Activated CD8-positive, alpha-beta memory T cell treated with anti-CD3 and anti-CD28 coated beads for 48 hours (primary cell): ENCODE measurements at places on chromosomes 3 and 15.

- no peak for DNase-seq
Observed at GRCh38 chr3:66416556-66417304, 84.1 kb downstream of the LRIG1 start.

DNA sequence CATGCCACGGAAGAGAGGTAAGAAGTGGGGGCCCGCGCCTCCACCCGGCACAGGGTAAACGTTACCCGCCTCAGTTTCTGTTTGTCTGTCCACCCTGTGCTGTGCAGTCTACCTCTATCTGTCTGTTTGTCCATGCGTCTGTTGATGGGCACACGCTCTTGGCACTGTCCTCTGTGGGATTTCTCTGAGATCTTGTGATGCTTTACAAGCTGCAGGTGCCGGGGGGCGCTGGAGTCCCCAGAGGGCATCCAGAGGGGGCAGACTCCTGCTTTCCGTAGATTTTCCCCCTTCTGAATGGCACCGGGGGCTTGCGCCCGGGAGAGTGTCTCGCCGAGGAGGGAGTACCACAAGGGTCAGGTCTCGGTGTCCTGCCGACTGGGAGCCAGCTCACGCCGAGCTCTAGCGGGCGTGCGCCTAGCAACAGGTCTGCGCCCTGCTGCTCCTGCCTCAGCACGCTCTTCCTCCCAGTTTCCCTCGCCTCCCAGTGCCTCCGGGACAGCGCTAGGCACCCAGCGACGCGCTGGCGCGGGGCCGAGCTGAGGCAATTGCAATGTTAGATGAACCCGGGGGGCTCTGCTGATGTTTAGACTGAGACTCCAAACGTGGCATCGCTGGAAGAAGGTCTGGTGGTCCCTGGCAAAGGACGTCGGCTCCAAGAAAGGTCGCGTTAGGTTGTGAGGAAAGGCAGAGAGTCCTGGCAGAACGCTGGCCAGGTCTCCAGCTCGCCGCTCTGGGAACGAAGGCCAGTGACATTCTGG is 667 bp downstream of the CEMIP start:
- DNase-seq, result no peak

DNA sequence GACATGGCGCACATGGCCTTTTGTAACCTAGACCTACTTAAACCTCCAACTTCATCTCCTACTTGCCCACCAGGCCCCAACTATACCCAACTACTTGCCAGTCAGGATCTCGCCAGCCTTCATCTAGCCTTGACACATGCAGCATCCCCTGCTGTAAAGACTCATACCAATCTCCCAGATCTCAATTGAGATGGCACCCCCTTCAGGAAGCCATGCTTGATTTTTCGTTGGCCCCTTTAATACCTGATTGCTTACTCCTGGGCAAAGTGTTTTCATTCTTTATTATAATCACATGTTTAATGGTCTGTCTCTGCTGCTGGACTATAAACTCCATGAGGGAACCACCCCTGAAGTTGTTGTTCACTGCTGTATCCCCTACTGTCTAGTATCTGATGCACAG is 150.8 kb downstream of the SOX2 start:
- DNase-seq, result no peak

DNA sequence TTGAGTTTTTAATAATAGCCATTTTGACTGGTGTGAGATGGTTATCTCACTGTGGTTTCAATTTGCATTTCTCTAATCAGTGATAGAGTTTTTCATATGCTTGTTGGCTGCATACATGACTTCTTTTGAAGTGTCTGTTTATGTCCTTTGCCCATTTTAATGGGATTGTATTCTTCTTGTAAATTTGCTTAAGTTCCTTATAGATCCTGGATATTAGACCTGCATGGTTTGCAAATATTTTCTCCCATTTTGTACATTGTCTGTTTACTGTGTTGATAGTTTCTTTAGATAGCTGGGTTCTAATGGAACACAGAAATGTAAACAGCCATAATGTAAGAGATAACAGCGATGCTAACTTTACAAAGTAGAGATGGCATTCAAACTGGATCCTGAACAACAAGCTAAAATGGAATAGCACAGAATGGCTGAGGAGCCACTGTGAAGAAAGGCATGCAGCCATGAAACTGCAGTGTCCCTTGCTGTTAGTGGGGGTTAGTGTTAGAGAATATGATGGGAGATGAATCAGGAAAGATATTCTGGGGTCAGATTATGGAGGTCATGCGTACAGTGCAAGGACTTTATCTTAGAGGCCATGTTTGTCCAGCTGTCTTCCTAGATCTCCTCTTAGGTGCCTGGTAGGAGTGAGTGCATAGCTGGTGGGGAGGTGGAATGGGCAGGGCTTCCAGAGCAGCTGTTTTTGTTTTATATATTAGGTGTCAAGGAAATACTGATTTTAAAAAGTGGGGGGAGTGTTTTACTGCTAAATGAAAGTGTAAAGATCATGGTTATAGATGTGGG is 48.1 kb downstream of the BBS4 start:
- no peak for DNase-seq

DNA sequence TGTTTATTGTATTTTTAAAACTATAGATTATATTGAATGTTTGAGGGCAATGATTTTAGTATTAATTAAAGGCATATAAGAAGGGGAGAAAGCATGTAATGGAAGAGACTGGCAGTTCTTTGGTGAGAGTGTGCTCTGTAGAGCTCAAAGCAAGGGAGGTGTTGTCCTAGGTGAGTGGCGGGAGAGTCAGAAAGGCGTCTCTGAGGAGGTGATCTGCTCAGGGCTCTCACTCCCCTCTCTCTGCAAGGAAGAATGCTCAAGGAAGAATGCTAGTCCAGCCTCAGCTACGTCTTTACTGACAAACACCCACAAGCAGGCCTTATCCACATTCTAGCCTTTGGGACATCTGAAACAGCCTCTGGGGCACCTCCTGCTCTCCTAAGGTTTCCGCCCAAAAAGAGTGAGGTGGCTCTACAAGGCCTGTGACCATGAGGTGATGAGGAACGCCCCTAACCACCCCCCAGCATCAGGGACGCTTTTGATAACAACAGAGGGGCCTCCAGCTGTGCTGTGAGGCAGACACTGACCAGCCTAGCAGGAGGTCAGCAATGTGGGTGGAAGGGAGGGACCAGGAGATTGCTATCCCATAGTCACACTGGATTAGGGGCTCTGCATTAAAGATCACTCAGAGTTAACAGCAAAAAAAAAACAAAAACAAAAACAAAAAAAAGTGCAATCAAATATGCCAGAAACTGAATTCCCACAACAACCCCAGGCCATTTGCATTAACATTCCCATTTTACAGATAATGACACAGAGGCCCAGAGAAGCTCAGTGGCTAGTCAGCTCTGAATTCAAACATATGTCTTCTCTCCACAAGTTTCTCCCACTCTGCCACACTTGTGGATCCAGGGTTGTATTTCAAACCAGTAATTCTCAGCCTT is 202.2 kb upstream of the CTNNB1 start:
- no peak for DNase-seq

GRCh38 chr3:65277798-65278197 is 590.0 kb upstream of the ADAMTS9 start:
- no peak for DNase-seq

DNA sequence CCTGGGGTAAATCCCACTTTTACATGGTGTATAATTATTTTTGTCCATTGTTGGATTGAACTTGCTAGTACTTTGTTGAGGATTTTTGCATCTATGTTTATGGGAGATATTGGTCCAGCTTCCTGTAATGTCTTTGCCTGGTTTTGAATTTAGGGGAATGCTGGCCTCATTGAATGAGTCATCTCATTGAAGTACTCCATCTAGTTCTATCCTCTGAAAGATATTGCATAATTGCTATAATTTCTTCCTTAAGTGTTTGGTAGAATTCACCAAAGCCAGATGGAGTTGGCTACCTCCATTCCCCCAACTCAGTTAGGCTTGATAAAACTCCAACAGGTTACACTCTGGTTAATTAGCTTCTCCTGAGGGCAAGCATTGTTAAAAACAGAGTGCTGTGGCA is 237.4 kb upstream of the TGFBR2 start:
- no peak for DNase-seq

DNA sequence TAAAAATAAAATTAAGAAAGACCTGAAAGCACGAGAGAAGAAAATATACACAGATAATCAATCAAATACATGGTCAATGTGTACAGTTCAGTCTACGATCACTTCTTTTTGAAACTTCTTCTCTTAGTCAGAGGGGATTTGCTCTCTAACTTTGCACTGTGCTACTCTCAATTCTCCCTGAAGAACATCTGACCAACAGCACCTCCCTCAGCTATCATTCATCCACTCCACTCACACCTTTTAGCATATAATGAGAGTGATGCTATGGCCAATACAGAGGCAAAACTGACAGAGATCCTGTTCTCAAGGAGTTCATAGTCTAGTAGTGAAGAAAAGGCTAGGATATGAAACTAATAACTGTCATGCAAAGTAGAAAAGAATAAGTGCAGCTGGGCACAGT is 45.9 kb downstream of the P3H2 start:
- no peak for DNase-seq

DNA sequence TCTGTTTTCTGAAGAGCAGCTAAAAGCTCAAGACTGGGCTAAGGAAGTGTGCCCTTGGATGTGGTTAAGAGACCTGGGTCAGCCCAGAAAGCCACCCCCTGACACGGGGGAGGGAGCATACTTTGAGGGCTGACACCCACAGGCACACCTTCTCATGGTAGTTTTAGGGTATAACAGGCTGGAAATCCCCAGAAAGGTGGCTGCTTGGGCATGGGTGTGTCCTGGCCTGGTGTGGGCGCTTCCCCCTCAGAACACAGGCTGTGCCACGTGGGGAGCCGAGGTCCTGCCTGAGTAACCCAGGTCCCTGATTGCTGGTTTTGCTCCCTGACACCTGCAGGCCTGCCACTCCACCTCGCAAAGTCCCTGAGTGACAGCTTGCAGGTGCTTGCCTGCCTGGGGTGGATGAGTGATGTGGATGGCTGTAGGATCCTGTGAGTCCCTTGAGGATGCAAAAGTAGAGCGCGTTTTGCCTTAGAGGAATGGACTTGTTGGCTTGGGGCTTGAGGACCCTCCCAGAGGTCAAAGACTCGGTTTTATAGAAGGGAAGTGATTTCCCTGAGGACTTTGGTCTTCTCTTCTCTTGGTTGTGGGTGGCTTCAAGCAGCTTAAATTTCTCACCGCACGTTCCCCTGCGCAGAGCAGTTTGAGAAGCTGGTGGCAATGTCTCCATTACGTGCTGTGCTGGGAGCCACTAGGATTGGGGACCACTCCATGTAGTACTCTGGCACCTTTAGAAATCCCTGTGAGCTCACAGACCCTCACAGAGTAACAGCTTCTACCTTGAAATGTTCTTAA is 94.4 kb downstream of the DNASE1L3 start:
- peak; percentile 14 for DNase-seq

DNA sequence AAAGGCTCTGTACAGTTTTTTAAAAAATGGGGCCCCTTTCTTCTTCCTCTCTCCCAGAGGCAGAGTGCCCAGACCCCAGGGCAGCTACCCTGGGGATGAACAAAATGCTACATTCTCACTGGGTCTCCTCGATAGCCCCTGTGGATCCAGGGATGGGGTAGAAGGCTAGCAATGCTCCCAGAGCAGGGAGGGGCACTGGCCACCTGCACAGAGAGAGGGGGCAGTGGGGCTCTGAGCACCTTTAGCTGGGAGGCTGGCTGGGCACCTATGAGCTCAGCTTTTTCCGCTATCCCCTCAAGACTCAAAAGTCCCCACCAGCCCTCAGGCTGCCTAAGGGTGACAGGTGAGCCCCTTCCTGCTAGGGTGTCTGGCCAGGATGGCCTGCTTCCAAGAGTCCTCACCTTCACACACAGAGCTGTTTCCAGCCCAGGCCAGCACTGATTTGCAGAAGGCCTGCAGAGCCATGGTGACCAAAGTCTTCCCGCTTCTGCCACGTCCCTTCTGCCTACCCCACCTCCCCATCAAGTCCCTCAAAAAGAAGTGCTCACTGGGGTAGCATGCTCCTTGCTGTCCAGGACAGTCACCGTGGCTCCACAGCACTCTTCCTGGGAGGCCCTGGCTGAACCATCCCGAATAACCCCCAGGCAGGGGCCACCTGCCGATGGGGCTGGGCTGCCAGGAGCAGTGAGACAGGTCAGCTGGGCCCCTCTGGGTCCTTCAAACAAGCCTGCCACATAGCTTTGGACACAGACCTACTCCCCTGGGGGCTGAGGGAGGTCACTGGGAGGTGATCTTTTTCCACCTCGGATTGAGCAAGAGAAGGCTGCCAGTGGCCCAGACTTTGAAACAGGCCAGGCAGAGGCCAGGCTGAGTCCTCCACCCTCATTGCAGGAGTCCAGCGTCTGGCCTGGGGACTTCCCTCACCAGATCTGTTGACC is 20.4 kb downstream of the BMF start:
- no peak for DNase-seq

DNA sequence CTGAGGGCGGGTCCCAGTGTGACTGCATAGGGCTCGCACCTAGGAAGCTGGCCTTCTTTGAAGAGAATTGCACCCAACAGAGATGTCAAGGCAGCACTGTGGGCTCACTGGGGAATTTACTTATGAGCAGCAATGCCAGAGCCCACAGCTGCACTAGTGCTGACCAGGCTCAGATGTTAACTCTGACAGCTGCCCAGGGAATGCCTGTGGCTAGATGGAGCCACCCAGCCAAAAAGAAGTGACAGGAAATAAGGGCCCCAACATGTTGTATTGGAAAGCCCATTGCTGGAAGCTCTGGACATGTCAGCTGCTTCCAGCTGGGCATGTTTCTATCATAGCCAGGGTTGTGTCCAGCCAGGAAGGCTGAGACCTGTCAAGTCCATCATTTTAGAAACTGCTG is 90.9 kb upstream of the ZNF280D start:
- DNase-seq, result no peak

- no peak for DNase-seq
Observed at GRCh38 chr15:86555939-86556338, 476.3 kb downstream of the AGBL1 start.

- DNase-seq, result no peak
Observed at GRCh38 chr3:196519718-196520082, 4.6 kb upstream of the SMCO1 start.

DNA sequence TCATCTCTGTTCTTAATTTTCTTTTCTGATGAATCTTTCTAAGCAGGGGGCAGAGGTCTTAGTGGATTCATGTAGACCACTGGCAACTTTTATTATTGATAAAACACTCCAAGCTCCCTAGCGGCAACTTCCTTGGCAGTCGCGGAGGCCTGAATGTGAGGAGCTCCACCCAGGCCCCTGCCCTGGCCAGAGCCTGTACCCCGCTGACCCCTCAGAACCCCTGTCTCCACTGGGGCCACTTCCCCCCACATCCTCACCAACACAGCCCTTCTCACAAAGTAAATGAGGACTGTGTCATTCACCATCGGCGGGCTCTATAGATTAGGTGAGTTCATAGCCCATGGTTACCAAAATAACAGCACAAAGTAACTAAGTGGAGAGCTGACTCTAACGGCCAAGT is 111.6 kb downstream of the TPRA1 start:
- DNase-seq, result no peak

- no peak for DNase-seq
Observed at GRCh38 chr3:173397161-173398110, at the start of gene NLGN1. TSS of gene NLGN1 (plus strand) at chr3:173397744.

GRCh38 chr15:71669688-71670087 is 140.7 kb upstream of the NR2E3 start:
- DNase-seq, result no peak

- DNase-seq, result no peak
Observed at GRCh38 chr3:46442576-46443530, 21.9 kb downstream of the LTF start.

GRCh38 chr15:92205255-92205739 is 188.4 kb upstream of the ST8SIA2 start:
- no peak for DNase-seq
